ENCODE measurements at places on chromosomes 11 and 22. TPM values are rescaled to one million over a fixed set of nuclear protein-coding genes. Genes with fewer than 3 reads are reported as not detected.

Gene SMC1B
- total RNA-seq, result not detected

DNA sequence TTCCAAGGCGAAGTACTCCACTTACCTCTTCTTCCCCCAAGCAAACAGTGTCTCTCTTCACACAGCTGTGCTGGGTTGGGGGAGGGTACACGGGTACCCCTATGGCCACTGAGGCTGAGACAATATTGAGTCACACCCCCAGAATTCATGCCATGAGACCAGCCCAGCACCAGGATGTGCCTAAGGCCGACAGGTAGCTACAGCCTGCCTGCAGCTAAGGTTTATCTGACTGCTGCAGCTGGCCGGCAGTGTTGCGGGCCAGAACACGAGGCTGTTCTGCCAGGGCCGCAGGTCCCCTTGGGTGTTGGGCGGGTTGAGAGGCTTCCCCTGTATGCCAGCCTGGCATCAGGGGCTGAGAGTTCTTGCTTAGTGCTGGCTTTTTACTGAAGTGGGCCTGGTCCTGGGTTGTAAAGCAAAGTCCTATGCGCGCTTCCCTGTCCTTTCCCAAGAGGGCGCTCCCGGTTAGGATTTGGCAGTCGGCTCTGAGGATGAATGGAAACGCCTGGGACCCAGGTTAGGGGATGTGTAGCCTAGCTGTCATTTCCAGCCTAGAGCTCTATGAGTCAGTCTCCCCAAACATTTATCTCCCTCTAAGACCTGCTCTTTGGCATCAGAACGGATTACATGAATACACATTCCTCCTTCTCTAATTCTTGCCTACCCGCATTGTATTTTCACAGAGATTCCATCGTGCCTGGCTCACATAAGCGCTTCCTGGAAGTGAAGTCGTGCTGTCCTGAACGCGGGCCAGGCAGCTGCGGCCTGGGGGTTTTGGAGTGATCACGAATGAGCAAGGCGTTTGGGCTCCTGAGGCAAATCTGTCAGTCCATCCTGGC, 7.1 kb downstream of the USP18 start:
- H3K4me1 ChIP-seq, result no peaks in the 10 kb centered on the region
- H3K4me3 ChIP-seq, result no peak overlapping the region
- DNase-seq, result peak; percentile 53
- no peaks in the 10 kb centered on the region for H3K27me3 ChIP-seq
- no peaks in the 10 kb centered on the region for H3K36me3 ChIP-seq

Gene SYT8
- total RNA-seq, result not detected

Gene CD3G
- total RNA-seq, result 0.33 TPM

DNA sequence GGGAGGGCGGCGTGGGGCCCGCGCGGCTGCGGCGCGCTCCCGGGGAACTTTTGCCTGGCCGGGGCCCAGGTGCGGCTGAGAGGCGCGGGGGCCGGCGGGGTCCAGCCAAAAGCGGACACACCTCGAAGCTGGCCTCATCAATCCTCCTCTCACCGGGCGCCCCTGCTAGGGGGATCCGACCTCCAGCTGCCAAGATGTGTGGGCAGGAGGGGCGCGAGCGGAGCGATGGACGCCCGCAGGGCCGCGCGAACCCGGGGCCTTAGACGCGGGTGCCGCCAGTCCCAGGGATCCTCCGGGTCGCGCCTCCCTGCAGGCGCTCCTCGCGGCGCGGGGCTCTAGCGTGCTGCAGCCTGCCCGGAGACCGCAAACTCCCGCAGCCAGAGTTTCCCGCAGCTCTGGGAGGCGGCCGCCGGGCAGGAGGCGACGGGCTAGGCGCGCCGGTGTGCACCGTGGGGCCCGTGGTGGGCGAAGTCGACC, 785 bp downstream of the IGSF9B start:
- H3K36me3 ChIP-seq, result no peaks in the 10 kb centered on the region
- H3K27ac ChIP-seq, result no peak overlapping the region
- no peak for DNase-seq
- H3K27me3 ChIP-seq, result peaks cover 21% of the 10 kb centered on the region

DNA sequence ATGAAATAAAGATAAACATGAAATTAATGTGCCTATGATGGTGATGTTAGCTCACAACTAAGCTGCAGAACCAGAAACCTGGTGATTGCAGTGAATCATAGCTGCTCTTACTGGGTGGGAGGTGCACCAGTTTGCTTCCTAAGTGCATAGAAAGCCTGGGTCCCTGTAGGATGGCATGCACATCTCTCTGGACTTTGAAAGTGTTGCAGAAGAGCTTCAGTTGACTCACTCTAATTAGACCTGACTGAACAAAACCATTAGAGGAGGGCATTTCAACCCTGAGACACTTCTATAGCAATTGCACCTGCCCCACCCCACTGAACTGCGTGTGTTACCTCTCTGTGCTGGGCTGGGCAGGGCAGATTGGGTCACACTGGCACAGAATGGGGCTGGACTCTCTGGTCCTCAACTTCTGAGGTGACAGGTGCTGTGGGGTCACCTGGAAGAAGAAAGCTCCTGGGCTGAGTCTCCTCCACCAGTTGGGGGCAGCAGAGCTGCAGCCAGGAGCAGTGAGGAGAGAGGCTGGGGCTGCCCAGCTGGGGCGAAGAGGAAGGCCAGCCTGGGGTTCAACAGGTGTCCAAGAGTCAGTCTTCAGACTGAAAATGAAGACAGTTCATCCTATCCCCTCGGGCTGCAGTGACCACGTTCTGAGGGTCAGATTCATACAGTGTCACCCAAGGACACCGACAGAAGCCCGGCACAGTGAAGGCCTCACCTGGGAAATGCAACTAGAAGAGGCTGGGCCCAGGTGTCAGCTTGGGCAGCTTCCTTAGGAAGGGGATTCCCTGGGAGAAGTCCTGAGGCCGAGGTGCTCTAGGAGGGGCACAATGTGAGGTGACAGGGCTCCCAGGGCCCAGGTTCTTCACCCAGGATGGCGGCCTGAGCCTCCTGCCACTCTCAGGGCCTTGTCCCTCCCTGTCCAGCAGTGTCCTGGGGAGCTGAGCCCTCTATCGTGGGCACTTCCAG, 58.1 kb downstream of the GGTLC2 start:
- no peak overlapping the region for H3K27ac ChIP-seq
- DNase-seq, result no peak
- no peak overlapping the region for H3K4me3 ChIP-seq
- no peaks in the 10 kb centered on the region for H3K27me3 ChIP-seq
- H3K36me3 ChIP-seq, result no peaks in the 10 kb centered on the region
- no peaks in the 10 kb centered on the region for H3K4me1 ChIP-seq

DNA sequence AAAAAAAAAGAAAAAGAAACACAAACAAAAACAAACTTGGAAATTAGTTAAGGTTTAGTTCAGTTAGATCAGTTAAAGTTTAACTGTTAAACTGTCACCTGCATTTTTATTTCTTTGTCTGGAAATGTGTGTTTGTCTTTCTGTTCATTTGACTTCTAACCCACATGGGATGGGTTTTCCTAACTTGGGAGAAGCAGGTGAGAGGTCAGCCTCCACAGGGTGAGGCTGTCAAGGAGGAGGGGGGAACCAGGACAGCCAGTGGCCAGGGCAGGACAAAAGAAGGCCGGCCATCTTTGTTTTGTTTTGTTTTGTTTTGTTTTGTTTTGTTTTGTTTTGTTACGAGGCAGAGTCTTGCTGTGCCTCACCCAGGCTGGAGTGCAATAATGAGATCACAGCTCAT, 13.4 kb upstream of the GCAT start:
- H3K4me1 ChIP-seq, result no peaks in the 10 kb centered on the region
- no peak overlapping the region for H3K27ac ChIP-seq
- no peaks in the 10 kb centered on the region for H3K36me3 ChIP-seq
- no peak overlapping the region for H3K4me3 ChIP-seq
- no peak for DNase-seq

- H3K27me3 ChIP-seq, result no peaks in the 10 kb centered on the region
- DNase-seq, result no peak
- no peak overlapping the region for H3K4me3 ChIP-seq
- peaks cover 5% of the 10 kb centered on the region for H3K4me1 ChIP-seq
Observed at GRCh38 chr11:66278363-66279091, 552 bp downstream of the CNIH2 start.

GRCh38 chr11:6402561-6402981, 12.3 kb downstream of the SMPD1 start:
- H3K27me3 ChIP-seq, result no peaks in the 10 kb centered on the region
- no peak overlapping the region for H3K27ac ChIP-seq
- H3K4me1 ChIP-seq, result no peaks in the 10 kb centered on the region
- no peaks in the 10 kb centered on the region for H3K36me3 ChIP-seq

- H3K4me1 ChIP-seq, result peaks cover 44% of the 10 kb centered on the region
- H3K27ac ChIP-seq, result no peak overlapping the region
- H3K4me3 ChIP-seq, result no peak overlapping the region
- H3K27me3 ChIP-seq, result no peaks in the 10 kb centered on the region
Observed at GRCh38 chr11:74778581-74778980, 29.9 kb downstream of the RNF169 start.

Gene MS4A6E
- total RNA-seq, result not detected

DNA sequence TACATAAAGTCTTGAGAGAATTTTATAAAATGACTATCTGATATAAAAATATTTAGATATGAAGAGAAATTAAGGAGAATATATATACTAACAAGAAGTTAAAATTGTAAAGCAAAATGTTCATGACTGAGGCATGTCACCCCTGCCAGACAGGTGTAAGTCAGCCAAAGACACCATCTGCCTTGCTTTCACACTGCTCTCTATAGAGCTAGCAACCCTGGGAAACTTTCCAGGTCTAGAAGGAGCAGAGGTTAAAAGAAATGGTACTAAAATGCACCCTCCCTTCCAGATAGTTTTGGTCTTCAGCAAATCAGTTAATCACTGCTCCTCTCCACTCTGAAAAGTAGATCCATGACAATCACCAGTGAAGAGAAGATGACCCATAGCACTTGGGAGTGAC, 16.5 kb downstream of the PPP2R1B start:
- H3K27ac ChIP-seq, result no peak overlapping the region
- no peaks in the 10 kb centered on the region for H3K27me3 ChIP-seq
- H3K36me3 ChIP-seq, result no peaks in the 10 kb centered on the region
- peaks cover 16% of the 10 kb centered on the region for H3K4me1 ChIP-seq
- no peak for DNase-seq
- no peak overlapping the region for H3K4me3 ChIP-seq

- no peak for DNase-seq
- no peaks in the 10 kb centered on the region for H3K36me3 ChIP-seq
- peaks cover 4% of the 10 kb centered on the region for H3K4me1 ChIP-seq
- peaks cover 9% of the 10 kb centered on the region for H3K27me3 ChIP-seq
- peak overlapping the region; percentile 36 for H3K4me3 ChIP-seq
Observed at GRCh38 chr11:19777039-19777376, 64.4 kb downstream of the NAV2 start.

DNA sequence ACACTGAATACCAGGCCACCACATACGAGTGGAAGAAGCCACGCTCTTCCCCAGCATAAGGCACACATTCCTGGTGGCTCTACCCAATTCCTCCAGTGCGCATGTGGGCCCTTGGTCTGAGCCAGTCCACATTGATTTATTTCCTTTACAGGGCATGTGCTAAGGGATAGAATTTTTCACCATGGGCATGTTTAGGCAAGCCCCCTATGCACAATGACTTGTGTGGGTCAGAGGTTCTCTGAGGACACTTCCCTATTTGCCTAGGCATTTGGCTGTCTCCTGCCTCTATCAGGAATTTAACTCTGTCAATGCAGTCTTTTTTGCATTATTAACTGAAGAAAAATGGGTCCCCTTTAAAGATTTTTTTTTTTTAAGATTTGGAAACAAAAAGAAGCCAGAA, 718.1 kb downstream of the NTM start:
- H3K4me1 ChIP-seq, result no peaks in the 10 kb centered on the region
- no peaks in the 10 kb centered on the region for H3K36me3 ChIP-seq
- no peaks in the 10 kb centered on the region for H3K27me3 ChIP-seq
- H3K4me3 ChIP-seq, result no peak overlapping the region
- no peak overlapping the region for H3K27ac ChIP-seq

- no peaks in the 10 kb centered on the region for H3K36me3 ChIP-seq
- H3K27ac ChIP-seq, result no peak overlapping the region
- no peak for DNase-seq
- H3K4me1 ChIP-seq, result no peaks in the 10 kb centered on the region
Observed at GRCh38 chr11:19979519-19979845, 180.8 kb downstream of the DBX1 start.

Gene PTGDR2
- total RNA-seq, result 0.87 TPM

Gene OR8D4
- total RNA-seq, result not detected

Gene UBQLNL
- not detected for total RNA-seq

Gene LGALS1
- total RNA-seq, result 1,118 TPM

Gene MRGPRX3
- total RNA-seq, result not detected

Gene CD3D
- total RNA-seq, result 3.0 TPM

GRCh38 chr22:26592421-26592891, 2.5 kb upstream of the TPST2 start:
- peaks cover 12% of the 10 kb centered on the region for H3K4me1 ChIP-seq
- no peak overlapping the region for H3K27ac ChIP-seq
- DNase-seq, result no peak

DNA sequence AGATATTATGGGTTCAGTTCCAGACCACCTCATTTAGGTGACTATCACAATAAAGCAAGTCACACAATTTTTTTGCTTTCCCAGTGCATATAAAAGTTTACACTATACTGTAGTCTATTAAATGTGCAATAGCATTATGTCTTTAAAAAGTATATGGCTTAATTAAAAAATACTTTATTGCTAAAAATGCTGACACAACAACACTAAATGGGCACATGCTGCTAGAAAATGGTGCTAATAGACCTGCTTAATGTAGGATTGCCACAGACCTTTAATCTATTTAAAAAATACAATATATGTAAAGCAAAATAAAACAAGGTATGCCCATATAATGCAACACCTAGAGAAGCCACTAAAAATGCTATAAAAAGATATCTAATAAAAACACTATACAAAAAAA, 27.1 kb upstream of the OR5AK2 start:
- H3K27ac ChIP-seq, result no peak overlapping the region
- H3K27me3 ChIP-seq, result no peaks in the 10 kb centered on the region
- H3K4me1 ChIP-seq, result no peaks in the 10 kb centered on the region
- DNase-seq, result no peak
- H3K36me3 ChIP-seq, result no peaks in the 10 kb centered on the region
- no peak overlapping the region for H3K4me3 ChIP-seq

Gene APOA1
- not detected for total RNA-seq

DNA sequence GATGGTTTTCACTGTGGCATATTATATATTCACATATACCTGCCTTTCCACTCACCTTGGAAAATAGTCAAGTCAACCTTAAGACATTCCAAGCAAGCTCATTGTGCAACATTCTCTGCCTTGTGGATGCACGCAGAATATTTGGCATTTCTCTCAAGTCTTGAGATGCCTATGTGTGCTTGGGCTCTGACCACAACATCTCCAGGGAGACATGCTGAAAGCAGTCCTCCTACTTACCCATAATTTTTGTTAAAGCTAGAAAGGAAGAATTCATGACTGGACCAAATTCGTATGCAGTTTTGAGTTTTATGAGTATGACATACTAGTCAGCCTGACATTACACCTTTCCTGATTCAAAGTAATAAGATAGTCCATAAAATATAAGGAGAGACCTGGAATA, 684.0 kb downstream of the OPCML start:
- no peak overlapping the region for H3K4me3 ChIP-seq
- no peak overlapping the region for H3K27ac ChIP-seq
- no peaks in the 10 kb centered on the region for H3K36me3 ChIP-seq
- no peak for DNase-seq
- H3K4me1 ChIP-seq, result no peaks in the 10 kb centered on the region
- H3K27me3 ChIP-seq, result no peaks in the 10 kb centered on the region

GRCh38 chr11:117766026-117766425, 31.0 kb downstream of the DSCAML1 start:
- no peak for DNase-seq
- H3K4me1 ChIP-seq, result no peaks in the 10 kb centered on the region
- H3K4me3 ChIP-seq, result no peak overlapping the region
- no peaks in the 10 kb centered on the region for H3K36me3 ChIP-seq

- no peak overlapping the region for H3K4me3 ChIP-seq
- H3K4me1 ChIP-seq, result peaks cover 58% of the 10 kb centered on the region
- peak; percentile 39 for DNase-seq
- peak overlapping the region; percentile 38 for H3K27ac ChIP-seq
- no peaks in the 10 kb centered on the region for H3K36me3 ChIP-seq
- H3K27me3 ChIP-seq, result no peaks in the 10 kb centered on the region
Observed at GRCh38 chr22:33542153-33542552, 378.1 kb downstream of the LARGE1 start.

Gene FOLR3
- 1.1 TPM for total RNA-seq

Data from gastrocnemius medialis (tissue), 4 donors.